PC-9 (cell line): ENCODE measurements at places on chromosomes 12 and 14. TPM values are rescaled to one million over a fixed set of nuclear protein-coding genes. Genes with fewer than 3 reads are reported as not detected.

GRCh38 chr12:93140801-93141200 is 211.7 kb upstream of the EEA1 start:
- no peak overlapping the region for H3K27ac ChIP-seq
- H3K27me3 ChIP-seq: no peaks in the 10 kb centered on the region
- DNase-seq: no peak

The MYH6 gene
- not detected in 2 replicates for total RNA-seq

The NPFF gene
- total RNA-seq: not detected in 2 replicates

DNA sequence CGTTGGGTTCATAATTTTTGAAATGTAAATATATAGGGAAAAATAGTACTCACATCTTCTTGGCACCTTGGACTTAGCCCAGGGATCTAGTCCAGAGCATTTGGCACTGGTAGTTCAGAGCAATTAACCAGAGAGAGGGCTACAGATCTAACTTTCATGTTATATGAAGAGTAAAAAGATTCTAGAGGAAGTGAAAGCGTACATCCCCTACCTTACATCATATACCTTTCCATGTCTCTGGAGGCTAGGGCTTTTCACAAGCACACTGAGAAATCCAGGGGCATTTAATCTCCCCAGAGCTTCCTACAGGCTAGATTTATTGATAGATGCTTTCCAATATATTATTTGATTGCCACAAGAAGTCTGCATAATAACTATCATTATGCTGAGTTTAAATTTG is 687.5 kb upstream of the FBXO33 start:
- DNase-seq: no peak
- H3K27ac ChIP-seq: no peak overlapping the region
- no peaks in the 10 kb centered on the region for H3K36me3 ChIP-seq

GRCh38 chr12:12087693-12088034 is 16.9 kb downstream of the BCL2L14 start:
- no peak overlapping the region for H3K4me3 ChIP-seq
- no peaks in the 10 kb centered on the region for H3K27me3 ChIP-seq
- H3K36me3 ChIP-seq: no peaks in the 10 kb centered on the region
- no peak for DNase-seq

GRCh38 chr14:56087671-56088471 is 30.3 kb upstream of the PELI2 start:
- no peak for DNase-seq
- no peaks in the 10 kb centered on the region for H3K36me3 ChIP-seq
- no peak overlapping the region for H3K4me3 ChIP-seq
- no peak overlapping the region for H3K27ac ChIP-seq
- H3K4me1 ChIP-seq: no peaks in the 10 kb centered on the region

GRCh38 chr12:6393109-6393508 is 9.1 kb downstream of the LTBR start:
- no peak overlapping the region for H3K27ac ChIP-seq
- H3K36me3 ChIP-seq: peaks cover 21% of the 10 kb centered on the region
- H3K4me1 ChIP-seq: no peaks in the 10 kb centered on the region
- H3K4me3 ChIP-seq: no peak overlapping the region
- H3K27me3 ChIP-seq: no peaks in the 10 kb centered on the region
- DNase-seq: no peak

DNA sequence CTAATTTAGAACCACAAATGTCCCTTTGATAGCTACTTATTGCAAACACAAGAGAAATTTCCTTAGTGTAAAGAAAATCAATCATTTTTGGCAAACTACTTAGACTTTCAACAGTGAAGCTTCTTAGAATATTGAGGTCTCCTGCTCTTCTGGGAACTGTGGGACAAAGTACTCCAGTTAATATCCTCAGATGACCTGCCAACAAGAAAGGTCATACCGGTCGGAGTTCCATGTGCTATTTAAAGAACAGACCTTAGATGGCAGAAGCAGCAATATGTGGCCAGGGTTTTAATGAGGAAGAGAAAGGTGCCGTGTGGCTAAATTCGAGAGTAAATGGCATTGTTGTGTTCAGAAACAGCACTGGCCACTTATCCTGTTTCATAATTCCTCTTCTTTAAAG is 114.7 kb upstream of the AMIGO2 start:
- no peaks in the 10 kb centered on the region for H3K27me3 ChIP-seq
- H3K27ac ChIP-seq: no peak overlapping the region
- peaks cover 13% of the 10 kb centered on the region for H3K4me1 ChIP-seq
- H3K36me3 ChIP-seq: no peaks in the 10 kb centered on the region
- H3K4me3 ChIP-seq: no peak overlapping the region

The SYCP3 gene
- 0.09 TPM in 1 of 2 replicates, not detected in the other for total RNA-seq

DNA sequence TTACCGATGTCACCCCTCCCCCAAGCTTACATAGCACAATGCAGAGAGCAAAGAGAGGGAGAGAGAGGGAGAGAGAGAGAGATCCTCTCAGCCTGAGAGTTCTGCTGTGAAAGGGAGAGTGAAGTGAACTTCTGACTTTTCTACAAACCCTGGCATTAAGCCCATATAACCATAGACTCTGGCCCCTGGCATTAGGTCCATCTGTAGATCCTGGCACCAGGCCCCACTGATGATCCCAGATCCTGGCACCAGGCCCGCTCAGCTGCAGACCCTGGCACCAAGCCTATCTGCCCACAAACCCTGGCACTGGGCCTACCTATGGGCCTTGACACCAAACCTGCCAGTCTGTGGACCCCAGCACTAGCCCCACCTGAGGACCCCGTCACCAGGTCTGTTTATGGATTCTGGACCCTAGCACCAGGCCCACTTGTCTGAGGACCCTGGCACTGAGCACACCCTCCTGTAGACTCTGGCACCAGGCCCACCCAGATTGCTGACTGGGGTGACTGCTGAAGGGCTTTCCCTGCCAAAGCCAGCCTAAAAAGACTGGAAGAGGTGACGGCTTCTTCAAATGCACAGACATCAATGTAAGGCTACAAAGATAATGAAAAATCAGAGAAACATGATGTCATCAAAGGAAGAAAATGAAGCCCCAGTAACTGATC is 14.5 kb upstream of the KRT83 start:
- H3K27me3 ChIP-seq: no peaks in the 10 kb centered on the region
- no peaks in the 10 kb centered on the region for H3K36me3 ChIP-seq
- H3K4me3 ChIP-seq: no peak overlapping the region
- no peak overlapping the region for H3K27ac ChIP-seq
- no peak for DNase-seq

The EFCAB11 gene
- 8.4 and 10.3 TPM in 2 replicates for total RNA-seq

- DNase-seq: no peak
- H3K4me3 ChIP-seq: no peak overlapping the region
These were observed 42.4 kb upstream of the CCDC196 start for GRCh38 chr14:66443785-66444184.

DNA sequence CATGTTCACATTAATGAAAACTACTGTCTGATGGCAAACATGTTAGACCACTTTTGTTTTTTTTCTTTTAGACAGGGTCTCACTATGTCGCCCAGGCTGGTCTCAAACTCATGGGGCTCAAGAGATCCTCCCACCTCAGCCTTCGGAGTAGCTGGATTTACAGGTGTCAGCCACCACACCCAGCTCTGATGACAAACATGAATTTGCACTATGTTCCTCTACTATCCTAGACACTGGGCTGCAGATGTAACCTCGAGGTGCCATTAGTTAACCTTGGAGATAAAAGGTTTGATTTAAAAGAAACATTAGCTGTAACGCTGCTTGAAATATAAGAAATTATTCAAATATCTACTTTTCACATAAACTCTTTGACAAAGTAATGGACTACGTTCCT is 8.1 kb downstream of the VPS37B start:
- no peaks in the 10 kb centered on the region for H3K36me3 ChIP-seq
- H3K27ac ChIP-seq: peak overlapping the region; percentile 97
- no peak for DNase-seq
- H3K4me1 ChIP-seq: peaks cover 80% of the 10 kb centered on the region

DNA sequence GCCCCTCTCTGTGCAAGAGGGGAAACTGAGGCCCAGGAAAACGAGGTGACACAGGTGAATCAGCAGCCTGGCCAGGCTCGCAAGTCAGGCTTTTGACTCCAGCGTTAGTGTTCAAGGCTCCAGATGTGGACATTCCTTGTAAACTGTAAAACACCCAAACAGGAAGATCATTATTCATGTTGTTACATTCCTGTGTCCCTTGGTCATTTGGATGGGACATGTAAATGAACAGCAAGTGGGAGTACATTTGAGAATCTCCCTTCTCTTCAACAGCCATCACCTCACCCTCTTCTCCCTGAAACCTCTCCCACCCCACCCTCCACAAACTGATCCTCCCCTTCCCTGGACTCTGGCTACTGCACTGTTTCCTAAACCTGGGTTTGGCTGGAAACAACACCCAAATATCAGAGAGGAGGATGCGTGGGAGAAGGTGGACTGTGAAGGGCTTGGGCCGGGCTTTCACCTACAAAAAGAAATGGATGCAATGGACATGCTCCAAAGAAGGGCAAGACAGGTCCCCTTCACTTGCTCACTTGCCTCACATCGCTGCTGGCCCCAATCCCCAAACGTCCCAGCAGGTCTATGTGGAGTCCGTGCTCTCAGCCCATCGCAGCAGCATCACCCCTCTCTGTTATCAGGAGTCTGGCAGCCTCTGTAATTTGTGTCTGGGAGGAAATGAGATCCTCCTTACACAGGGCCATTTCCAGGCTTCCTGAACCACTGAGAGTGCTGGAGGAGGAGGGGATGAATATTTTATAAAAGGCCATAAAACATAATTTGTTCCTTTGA is 76.7 kb downstream of the GALNT8 start:
- H3K36me3 ChIP-seq: no peaks in the 10 kb centered on the region
- no peaks in the 10 kb centered on the region for H3K4me1 ChIP-seq
- no peak overlapping the region for H3K4me3 ChIP-seq
- H3K27ac ChIP-seq: no peak overlapping the region

DNA sequence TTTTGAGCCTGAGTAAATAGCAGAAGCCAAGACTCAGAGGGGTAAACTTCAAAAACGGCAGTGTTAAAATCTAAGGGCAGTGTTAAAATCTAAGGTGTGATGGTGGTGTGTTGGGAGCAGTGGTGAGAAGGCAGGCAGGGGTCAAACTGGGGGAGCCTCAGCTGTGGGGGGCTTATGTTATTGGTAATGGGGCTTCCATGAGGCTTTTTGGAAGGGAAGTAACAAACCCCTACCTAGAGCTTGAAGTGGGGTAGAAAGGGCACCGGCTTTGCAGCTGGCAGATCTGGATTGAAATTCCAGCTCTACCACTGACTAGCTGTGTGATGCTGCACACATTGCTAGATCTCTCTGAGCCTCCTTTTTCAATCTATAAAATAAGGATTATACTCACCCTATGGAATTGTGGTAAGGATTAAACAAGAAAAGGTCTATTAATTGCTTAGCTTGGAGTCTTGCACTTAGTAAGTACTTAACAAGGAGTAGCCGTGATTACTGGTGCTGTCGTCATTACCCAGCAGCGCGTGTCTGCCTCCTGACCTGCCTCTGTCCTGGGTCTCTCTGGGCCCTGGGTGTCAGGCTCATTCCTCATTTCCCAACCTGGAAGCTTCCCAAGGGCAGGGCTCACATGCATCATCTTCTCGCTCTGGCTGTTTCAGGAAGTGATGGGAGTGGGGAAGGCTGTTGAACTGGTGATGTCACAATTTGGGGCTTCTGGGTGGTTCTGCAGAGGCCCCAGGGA is 18.5 kb upstream of the KRT80 start:
- H3K27ac ChIP-seq: no peak overlapping the region
- H3K27me3 ChIP-seq: no peaks in the 10 kb centered on the region
- H3K36me3 ChIP-seq: no peaks in the 10 kb centered on the region
- peaks cover 59% of the 10 kb centered on the region for H3K4me1 ChIP-seq
- DNase-seq: no peak
- H3K4me3 ChIP-seq: no peak overlapping the region

- no peak overlapping the region for H3K27ac ChIP-seq
- DNase-seq: no peak
- no peak overlapping the region for H3K4me3 ChIP-seq
- H3K27me3 ChIP-seq: no peaks in the 10 kb centered on the region
- H3K4me1 ChIP-seq: no peaks in the 10 kb centered on the region
These were observed 61.7 kb upstream of the PTPRR start for GRCh38 chr12:70982286-70982685.

The ASIC1 gene
- total RNA-seq: 3.5 and 4.5 TPM in 2 replicates

DNA sequence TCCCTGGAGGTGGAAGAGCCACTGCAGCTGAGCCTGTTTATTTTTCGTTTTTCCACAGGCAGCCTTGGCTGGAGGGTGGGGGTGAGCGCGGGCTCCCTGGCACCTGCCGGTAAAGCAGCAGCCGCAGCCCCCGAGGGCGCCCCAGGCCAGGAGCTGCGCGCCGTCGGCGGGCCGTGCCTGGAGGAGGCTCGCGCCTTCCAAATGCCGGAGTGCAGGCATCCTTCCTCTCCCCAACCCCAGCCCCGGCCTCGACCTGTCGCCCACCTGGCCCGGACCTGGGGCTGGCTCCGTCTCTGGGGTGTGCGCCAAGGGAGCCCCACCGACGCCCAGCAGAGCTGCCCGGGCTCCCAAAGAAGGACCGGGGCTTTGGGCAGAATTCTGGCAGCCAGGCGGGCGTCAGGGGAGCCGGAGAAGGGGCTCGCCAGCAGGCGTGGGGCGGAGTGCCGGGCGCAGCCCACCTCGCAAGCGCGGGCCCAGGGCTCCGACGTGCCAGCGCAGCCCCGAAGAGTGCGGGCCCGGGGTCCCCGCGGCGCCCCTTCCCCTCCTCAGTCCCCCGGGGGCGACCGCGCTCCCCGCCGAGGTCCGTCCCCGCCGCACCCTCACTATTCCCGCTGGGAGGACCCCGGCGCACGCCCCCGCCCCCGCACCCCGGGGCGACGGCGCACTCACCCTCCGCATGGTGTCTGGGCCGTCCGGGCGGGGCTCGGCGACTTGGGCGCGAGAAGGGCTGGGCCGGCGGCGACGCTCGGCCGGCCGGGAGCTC is 130.3 kb downstream of the NDUFA12 start:
- no peak for DNase-seq
- H3K36me3 ChIP-seq: no peaks in the 10 kb centered on the region
- H3K27ac ChIP-seq: no peak overlapping the region
- peaks cover 5% of the 10 kb centered on the region for H3K27me3 ChIP-seq
- H3K4me1 ChIP-seq: no peaks in the 10 kb centered on the region

DNA sequence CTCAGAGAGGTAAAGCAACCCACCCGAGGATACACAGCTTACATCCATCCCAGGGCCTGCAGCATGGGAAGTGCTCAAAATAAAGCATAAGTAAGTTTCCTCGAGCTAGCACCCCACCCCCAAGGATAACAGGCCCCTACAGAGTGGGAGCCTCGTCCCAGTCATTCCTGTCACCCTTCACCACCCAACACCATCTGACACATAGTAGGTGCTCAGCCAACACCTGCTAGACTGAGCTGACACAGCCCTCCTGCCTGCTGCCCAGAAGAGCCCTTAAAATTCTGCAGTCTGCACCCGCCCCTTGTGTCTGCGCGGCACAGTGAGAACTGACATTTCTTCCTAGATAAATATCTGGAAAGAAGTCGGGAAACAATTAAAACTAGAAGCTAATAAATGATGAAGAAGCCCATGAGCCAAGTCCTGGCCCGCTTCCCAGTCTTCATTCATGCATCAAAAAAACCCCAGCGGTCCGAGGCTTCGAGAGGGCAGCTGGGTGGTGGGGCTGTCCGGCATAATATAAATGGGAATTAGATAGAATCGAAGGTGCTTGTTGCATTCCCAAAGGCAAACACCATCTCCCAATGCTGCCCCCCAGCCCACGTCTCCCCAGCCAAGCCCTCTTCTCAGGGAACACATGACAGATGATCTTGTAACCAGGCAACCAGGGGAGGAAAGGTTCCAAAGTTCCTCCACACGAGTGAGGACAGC is 76.2 kb downstream of the BCL11B start:
- no peaks in the 10 kb centered on the region for H3K4me1 ChIP-seq
- H3K27me3 ChIP-seq: peaks cover 58% of the 10 kb centered on the region
- no peak overlapping the region for H3K27ac ChIP-seq

The TAS2R9 gene
- total RNA-seq: not detected in 2 replicates
